ENCODE measurements at places on chromosomes 12 and 14.

- no peak for DNase-seq
Measured at GRCh38 chr12:820336-820735, 68.0 kb downstream of the WNK1 start.

DNA sequence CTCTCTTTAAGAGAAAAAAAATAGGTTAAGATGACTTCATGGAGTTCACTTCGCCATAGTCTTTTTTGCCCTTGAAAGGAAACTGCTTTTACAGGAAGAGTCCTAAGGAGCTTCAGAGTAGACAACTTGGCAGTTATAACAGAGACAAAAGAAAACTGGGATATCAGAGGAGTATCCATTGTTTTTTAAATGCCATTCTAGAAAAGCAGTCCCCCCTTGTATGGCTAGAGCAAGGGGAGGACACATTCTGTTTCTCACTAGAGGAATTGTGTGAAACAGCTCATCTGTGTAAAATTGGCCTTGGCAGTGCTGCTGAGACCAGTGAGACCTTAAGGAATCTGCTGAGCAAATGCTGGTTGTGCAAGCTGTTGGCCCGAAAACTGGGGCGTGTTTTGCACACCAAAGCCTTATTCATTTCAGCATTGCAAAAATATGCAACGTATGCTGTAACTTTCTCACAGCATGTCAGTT, 128.0 kb downstream of the GPR135 start:
- DNase-seq, result no peak

- DNase-seq, result no peak
Measured at GRCh38 chr14:58560208-58560607, 77.6 kb upstream of the DACT1 start.

DNA sequence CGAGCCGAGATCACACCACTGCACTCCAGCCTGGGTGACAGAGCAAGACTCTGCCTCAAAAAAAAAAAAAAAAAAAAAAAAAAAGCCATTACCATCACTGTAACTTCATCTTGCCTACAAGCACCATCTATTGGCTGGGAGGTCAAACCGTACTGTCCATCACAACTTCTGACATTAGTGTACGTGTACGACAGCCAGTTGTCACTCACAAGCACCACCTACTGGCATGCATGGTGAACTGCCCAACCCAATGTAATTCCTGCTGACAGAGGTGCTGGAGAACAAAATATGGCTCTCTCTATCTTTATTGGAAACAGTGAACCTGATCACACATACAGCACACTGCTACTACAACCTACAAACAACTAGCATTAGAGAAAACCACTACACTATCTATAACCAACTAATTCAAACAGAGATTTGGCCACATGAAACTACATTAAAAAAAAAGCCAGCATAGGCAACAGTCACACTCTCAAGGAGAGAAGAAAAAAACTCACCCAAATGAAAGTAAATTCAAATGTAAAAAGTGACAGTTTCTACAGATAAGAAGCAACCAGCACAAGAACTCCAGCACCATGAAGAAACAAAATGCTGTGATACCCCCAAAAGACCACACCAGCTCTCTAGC, 82.3 kb downstream of the PUS7L start:
- no peak for DNase-seq

- no peak for DNase-seq
Measured at GRCh38 chr14:70890826-70891659, 16.2 kb upstream of the PCNX1 start.

- no peak for DNase-seq
Measured at GRCh38 chr12:117981267-117981666, 12.5 kb upstream of the KSR2 start.

DNA sequence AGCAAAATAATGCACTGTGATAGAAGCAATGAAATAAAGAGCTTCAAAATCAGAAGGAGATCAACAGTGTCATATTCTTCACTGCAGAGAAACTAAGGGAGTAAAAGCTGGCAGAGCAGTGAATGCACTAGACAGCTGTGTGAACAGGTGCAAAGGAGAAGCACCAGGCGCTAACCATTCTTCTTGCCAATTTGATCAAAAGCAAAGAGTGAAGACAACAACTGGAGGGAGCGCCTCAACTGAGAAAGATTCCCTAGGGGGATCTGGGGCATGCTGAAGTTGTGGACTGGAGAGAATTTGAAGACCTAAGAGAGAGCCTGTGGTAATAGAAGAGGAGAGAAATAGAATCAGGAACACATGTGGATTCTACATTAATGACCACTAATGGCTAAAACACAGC, 50.4 kb upstream of the OVCH1 start:
- DNase-seq, result no peak

GRCh38 chr12:10366875-10367274, 23.0 kb downstream of the KLRK1 start:
- DNase-seq, result no peak

- DNase-seq, result no peak
Measured at GRCh38 chr12:50271724-50272247, 11.5 kb downstream of the LIMA1 start.

DNA sequence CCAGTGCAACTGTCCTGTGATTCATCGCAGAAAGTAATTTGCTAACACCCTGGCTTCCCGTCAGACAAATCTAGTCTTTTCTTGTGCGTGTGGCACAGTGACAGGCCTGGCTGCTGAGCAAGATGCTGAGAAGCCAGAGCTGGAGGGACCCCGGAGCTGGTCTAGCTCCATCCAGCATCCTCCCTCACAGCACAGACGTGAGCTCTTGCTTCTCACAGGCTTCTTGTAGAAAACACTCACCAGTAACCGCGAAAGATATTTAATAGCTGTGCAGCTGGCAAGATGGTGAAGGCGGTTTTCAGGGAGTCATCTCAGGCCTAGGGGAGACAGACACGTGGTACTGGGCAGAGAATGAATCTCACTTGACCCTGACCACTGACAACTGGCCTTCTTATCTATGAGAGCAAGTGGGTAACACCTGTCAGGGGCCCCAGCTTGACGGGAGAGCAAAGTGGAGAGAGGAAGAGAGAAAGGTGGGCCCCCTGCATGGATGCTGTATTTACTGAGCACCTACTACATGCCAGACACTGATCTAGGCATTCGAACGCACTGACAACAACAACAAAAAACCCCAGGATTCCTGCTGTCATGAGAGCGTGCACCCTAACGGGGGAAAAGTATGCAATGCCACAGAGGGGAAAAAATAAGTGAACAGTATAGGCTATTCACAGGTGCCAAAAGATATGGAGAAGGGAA, 63.3 kb downstream of the CCDC88C start:
- no peak for DNase-seq

GRCh38 chr12:113970211-113970610, 4.1 kb upstream of the RBM19 start:
- DNase-seq, result no peak

GRCh38 chr12:83261998-83262397, 575.3 kb downstream of the TMTC2 start:
- DNase-seq, result no peak

GRCh38 chr14:64541972-64542835, 1.7 kb downstream of the HSPA2 start:
- DNase-seq, result no peak

DNA sequence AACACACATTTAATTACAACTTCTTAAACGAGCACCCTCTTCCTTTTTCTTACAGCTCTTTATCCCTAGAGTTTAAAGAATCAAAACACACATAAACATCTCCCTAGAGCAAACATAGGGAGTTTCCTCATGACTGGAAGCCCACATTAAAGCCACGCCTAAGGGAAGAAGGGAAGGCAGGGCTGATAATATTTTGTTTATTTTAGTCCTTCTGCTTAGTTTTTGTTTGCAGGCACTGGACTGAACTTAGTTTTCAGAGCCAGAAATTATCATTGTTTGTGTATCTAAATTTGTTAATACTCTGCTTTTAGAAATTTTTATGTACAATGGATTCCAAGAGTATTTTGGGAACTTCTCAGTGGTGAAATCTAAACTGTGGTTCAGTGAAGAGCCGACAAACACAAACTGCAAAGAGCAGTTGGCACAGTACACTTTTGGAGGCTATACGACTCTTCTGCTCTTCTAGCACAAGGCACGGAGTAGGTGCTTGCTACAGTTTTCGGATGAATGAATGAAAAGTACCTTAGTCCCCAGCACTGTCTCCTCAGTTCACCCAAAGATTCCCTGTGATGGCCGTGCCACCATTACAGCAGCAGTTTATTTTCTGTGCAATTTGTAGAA, 17.6 kb upstream of the AMIGO2 start:
- no peak for DNase-seq

GRCh38 chr14:33968722-33969121, 17.8 kb upstream of the EGLN3 start:
- DNase-seq, result no peak

DNA sequence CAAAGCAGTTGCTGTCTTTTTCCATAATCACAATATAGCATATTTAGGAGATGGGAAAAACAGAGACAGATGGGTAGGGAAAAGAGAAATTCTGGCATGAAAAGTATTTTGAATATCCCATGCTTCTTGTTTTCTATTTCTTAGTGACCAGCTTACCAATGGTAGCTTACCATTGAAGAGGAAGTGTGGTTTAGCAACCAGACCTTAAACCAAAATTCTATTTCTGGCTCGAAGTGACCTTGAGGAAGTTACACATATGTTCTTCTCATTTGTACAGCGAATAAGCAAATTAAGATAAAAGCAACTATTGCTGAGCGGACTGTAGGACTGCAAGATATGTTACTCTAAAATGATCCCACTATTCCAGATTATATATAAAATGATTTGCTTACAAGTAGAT, 82.9 kb downstream of the FGD4 start:
- no peak for DNase-seq

DNA sequence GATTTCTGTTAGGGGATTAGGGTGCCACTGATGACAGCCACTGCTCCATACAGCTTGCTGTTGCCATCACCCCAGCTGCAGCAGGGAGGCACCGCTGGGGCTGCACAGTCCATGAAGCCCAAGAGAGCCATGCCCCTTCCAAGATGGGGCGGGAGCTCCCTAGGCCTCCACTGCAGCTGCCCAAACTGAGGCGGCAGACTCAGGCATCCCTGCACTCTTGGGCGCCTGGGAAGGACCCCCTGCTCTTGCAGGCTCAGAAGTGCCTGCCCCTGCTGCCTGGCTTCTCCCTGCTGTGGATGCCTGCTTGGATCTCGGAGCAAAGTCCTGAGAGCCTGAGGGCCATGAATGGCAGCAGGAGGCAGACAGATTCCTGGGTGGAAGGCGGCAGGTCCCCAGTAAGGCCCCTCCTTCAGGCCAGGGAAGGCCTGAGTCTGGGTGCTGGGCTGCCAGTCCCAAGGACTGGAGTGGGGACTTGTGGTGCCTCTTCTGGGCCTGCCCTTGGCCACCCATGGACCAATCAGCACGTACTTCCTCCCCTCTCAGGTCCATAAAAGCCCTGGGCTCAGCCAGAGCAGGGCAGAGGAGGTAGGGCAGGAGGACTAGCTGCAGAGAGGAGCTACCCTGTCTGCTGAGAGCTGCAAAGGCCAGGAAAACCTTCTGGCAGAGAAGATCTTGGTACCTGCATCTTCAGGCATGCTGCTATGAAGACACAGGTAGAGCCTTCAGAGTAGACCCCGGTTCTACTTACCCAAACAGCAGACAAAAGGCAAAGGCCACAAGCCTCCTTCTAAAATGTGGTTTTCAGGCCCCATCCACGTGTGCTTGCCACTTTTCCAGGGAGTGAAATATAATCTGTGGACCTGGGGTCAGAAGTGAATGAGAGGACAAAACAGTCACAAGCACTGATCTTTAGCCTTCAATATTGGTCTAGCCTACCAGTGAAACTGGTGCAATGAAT, 30.0 kb upstream of the STK38L start:
- DNase-seq, result no peak

- no peak for DNase-seq
Measured at GRCh38 chr12:51216642-51217041, 1.2 kb downstream of the POU6F1 start.

- no peak for DNase-seq
Measured at GRCh38 chr12:87274594-87275245, 754.5 kb downstream of the C12orf50 start.

DNA sequence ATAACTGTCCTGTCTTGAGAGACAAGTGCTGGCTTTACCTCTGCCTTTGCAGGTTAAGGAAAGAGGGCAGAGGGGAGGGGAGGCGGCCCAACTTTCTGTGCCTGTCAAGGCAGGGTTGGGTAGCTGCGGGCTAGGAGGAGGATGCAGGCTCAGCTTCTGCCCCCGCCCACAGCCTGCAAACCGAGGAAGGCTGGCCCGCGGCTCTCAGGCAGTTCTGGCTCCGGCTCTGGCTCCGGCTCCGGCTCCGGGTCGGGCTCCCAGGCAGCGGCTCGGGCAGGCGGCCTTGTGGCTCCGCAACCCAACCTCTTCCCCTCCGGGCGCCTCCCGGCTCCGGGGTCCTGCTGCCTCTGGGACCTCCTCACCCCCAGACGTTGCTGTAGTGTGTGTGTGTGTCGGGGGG, 92.9 kb downstream of the TMEM30B start:
- DNase-seq, result no peak
